Fibroblast of the aortic adventitia (primary cell): ENCODE measurements at places on chromosomes 13 and 19. TPM values are rescaled to one million over a fixed set of nuclear protein-coding genes. Genes with fewer than 3 reads are reported as not detected.
A peak's percentile ranks its signal among the peaks of the same experiment; 100 is the strongest.

DNA sequence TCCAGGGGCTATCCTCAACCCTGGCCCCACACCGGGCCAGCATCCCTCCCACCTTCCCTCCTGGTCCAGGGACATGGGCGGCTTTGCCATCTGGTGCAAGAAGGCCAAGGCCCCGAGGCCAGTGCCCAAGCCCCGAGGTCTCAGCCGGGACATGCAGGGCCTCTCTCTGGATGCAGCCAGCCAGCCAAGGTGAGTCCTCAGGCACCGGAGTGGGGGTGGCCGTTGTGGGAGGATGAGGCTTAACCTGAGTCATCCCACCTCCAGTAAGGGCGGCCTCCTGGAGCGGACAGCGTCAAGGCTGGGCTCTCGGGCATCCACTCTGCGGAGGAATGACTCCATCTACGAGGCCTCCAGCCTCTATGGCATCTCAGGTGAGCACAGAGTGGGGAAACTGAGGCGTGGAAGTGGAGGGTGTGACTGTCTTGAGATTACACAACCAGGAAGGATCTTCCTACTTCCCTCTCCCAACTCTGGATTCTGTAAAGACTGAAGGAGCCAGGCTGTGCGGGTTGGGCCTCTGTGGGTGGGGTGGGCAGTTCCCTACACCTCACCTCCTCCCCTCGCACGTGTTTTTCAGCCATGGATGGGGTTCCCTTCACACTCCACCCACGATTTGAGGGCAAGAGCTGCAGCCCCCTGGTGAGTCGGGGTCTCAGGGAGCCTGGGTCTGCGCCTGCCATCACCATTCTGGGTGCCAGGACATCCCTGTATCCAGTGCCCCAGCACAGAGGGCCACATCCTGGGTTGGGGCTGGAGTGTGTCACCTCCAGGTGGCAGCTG is 3.8 kb downstream of the MVB12A start:
- no peak for DNase-seq

DNA sequence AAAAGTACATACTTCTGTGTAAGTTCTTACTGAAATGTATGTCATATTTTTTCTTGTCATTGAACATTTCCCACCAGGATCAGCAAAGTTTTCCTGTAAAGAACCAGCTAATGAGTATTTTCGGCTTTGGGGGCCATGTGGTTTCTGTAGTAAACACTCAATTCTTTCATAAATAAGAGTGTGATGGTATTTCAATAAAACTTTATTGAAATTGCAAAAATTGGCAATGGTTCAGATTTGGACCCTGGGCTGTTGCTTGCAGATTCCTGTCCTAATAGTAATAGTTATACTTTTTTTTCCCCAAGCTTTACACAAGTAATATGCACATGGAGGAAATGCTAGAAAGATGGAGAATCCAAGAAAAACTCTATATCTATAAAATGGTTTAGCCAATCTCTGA is 83.7 kb downstream of the ZNF536 start:
- DNase-seq, result no peak

DNA sequence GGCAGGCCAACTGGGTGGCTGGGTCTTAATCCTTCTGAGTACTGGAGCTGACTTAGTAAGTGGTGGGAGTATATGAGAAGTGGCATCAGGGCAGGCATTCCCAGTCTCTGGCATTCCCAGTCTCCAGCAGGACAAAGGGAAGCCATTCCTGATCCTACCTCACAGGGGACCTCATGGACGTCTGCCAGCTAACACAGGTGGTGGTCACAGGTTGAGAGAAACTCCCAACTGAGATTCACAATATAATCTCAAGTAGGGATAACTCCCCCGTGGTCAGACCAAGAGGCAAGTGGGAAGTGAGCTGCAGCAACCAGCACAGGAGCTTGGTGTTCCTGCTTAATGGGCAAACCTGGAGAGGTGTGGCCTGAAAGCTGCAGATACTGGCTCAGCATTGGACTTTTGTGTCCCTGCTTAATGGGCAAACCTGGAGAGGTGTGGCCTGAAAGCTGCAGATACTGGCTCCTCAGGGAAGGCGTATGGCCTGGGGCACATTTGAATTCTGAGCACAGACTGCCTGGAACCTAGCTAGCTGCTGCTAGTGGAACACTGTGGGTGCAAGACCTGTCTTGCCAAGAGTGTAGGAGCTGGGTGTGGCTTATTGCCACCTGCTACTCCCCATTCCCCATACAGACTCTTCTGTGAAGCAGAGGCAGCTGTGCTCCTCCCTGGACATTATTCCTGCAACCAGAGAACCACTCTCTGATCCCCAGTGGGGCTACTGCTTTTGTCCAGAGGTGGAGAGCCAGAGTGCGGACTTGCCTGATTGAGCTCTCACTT is 25.9 kb upstream of the OR10H2 start:
- DNase-seq, result no peak

DNA sequence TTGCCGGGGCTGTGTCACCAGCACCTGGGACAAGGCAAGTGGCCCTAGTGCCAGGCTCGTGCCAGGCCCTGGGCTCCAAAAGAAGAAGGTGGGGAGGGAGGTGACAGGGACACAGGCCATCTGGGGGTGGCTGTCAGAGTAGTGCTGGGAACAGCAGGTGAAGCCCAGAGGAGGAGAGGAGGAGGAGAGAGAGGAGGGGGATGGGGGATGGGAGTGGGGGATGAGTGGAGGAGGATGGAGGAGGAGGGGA is 18.7 kb downstream of the LSM4 start:
- no peak for DNase-seq

- no peak for DNase-seq
Measured at GRCh38 chr19:51750400-51751094, 1.1 kb downstream of the FPR1 start.

DNA sequence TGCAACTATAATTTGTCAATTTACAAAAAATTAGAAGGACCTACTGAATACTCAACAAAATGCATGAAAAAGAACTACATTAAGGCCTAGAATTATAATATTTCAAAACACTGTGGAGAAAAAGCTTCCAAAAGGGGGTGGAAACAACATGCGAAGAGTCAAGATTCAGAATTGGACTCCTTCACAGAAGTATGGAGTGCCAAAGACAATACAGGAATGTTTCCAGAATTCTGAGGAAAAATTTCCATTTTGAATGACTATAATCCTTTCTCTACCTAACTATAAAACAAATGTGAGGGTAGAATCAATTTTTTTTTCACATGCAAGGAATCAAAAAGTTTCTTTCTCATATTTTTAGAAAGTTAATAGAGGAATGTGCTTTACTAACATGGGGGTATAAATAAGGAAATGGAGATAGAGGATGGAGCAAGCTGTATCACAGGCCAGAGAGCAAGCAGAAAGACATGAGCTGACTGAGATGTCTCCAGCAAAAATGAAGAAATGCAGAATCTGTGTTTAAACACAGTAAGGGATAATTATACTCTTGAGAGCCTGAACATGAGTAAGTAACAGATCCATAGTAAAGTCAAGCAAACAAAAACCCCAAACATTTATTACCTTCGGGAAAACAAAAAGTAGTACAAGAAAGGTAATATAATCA is 39.5 kb upstream of the SMAD9 start:
- peak; percentile 55 for DNase-seq

DNA sequence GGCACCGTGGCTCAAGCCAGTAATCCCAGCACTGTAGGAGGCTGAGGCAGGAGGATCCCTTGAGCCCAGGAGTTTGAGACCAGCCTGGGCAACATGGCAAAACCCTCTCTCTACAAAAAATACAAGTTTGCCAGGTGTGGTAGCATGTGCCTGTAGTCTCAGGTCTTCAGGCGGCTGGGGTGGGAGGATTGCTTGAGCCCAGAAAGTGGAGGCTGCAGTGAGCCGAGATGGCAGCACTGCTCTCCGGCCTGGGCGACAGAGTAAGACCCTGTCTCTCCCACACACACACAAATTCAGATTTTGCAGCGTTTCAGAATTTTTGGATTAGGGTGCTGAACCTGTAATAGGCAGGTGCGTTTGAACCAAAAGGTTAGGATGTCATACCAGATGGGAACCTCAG is 2.2 kb downstream of the RPS11 start:
- no peak for DNase-seq

- DNase-seq, result no peak
Measured at GRCh38 chr13:68540244-68540643, 1310.1 kb upstream of the PCDH9 start.

- DNase-seq, result no peak
Measured at GRCh38 chr13:114015969-114016295, 42.1 kb upstream of the C13orf46 start.

- DNase-seq, result no peak
Measured at GRCh38 chr19:39434123-39435076, 1.3 kb downstream of the RPS16 start.

GRCh38 chr19:49155820-49156346 is 687 bp upstream of the HRC start:
- DNase-seq, result no peak

DNA sequence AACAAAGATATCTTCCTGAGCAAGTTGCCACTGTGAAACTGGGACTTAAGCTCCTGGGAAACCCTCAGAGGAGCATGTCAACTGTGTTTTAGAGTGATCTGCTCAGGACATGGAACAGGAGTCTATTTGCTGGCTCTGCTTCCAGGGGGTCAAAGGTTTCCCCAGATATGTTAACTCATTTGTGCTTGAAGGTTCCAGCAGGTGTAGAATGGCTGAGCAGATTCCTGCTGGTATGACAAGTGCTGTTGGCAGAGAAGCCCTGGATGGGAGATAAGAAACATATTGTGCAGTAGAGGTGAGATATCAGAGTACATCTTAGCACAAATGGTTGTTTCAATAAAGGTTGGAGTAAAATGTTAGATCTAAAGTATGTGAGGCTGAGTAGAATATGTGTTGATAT is 282.7 kb upstream of the DACH1 start:
- DNase-seq, result no peak

DNA sequence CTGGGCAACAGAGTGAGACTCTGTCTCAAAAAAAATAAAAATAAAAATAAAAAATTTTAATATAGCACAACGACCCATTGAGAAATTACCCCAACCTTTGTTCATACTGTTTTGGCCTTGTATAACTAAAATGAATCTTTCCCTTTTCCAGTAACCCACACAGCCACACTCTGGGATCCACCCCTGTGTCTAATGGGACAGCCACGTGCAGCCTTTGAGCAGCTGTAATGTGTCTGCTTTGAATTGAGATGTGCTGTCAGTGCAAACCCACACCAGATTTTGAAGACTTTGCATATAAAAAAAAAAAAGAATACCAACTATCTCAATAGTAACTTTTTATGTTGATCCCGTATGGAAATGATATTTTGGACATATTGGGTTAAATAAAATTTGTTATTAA is 112.7 kb upstream of the UBL3 start:
- no peak for DNase-seq

DNA sequence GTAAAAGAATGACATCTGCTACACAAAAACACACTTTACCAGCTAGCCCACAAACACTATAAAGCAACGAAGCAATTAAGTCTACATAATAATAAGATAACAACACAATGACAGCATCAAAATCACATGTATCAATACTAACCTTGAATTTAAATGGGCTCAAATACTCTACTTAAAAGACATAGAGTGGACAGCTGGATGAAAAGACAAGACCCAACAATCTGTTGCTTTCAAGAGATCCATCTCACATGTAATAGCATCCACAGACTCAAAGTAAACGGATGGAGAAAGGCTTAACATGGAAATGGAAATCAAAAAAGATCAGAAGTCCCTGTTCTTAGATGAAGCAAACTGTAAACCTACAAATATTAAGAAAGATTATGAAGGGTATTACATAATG is 2175.9 kb downstream of the PCDH9 start:
- no peak for DNase-seq

DNA sequence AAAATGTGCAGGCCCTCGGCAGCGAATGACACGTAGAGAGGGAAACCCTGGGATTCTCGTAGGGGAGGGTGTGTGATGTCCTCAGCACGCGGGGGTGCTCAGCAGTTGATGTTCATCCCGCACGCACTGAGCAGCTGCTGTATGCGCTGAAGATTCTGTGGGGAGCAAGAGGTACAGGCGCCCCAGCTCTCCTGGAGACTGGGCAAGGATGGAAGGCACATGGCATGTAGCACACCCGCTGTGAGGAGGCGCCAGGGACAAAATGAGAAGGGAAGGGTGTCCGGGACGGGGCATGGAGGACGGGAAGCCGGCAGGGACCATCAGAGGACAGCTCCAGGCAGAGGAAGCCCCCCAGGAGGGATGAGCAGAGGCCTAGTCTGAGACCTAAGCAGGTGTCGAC is 15.4 kb downstream of the ATP11A start:
- DNase-seq, result no peak

- DNase-seq, result no peak
Measured at GRCh38 chr13:63625869-63626268, 2210.2 kb upstream of the PCDH20 start.

The SULT2B1 gene
- total RNA-seq, result not detected in 2 replicates

The SBK2 gene
- total RNA-seq, result not detected in 2 replicates

The IGFL2 gene
- 0.09 TPM in 1 of 2 replicates, not detected in the other for total RNA-seq

The SELENOV gene
- not detected in 2 replicates for total RNA-seq

The ZNF473 gene
- 11.0 and 14.1 TPM in 2 replicates for total RNA-seq

The PNMA8B gene
- total RNA-seq, result 1.6 and 6.3 TPM in 2 replicates
